ENCODE measurements at places on chromosomes 3 and 15.

DNA sequence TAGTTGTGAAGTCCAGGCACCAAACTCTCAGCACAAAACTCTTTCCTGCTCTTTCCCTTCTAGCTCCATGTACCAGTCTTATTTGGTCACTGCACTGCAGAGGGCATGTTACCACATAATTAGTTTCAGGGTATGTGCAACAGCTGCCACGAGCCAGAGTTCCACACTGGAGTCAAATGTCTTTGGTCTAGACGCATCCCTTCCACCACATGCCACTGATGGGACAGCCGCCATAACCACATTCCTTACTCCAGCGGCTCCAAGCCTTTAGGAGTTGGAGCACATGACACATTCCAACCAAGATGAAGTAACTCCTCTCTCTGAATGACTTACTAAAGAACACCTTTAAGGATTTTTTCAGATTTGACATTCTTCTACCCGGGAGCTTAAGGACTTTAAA, 153.4 kb downstream of the ERC2 start:
- no peak for DNase-seq

DNA sequence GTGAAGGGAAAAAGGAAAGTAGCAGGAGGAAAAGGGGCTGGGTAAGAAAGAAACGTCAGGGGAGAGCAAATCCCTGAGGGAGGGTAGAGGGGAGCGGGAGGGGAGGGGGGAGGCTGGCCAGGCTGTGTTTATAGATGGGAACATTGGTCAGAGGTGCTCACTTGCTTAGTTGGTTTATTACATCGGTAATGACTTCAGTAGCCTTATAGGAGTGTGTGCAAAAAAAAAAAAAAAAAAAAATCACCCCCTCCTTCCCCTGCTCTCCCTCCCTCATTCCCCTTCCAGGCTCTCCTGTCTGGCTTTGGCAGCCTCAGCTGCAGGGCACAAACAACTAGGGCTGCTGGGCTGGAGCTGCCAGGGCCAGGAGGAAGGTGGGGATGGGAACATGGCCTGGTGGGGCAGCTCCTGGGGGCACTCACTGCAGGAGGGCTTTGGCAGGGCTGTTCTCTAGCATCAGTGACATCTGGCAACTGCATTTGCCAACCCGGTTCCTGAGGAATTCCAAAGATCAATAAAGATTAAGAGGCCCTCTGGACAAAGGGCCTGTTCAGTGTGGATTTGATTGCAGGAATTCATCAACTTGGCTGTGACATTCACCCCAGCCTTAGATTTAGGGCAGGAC, 334.5 kb upstream of the FRG2C start:
- DNase-seq: no peak

GRCh38 chr3:187277129-187277462, 14.4 kb downstream of the MASP1 start:
- DNase-seq: no peak

- DNase-seq: no peak
Observed at GRCh38 chr15:89352476-89352875, 17.9 kb upstream of the POLG start.

- no peak for DNase-seq
Observed at GRCh38 chr3:50515565-50516439, 12.4 kb upstream of the CACNA2D2 start.

DNA sequence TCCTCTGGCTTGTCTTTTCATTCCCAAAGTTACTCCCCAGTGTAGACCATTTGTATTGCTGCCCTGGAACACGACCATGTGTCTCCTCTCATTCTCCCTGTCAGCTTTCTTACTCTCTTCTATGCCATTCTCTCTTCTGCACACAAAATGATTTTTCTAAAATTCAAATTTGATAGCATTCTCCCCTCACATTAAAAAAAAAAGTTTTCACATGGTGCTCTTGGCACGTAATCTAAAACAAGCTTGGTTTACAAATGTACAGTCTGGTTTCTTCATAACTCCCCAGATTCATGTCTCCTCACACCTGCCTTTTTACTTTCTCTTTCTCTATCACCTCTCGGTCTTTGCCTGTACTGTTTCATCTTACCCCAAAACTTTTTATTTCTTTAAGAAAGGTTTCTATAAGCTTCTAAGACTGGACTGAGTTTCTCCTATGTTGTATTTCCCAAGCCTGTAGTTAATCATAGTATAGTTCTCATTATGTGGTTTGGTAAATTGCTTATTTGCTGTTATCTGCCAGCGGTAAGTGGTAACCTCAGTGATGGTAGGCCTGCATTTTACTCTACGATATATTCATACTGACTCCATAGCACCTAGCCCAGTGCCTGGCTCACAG, 31.2 kb downstream of the BCHE start:
- DNase-seq: no peak

GRCh38 chr15:79031201-79031600, 59.4 kb downstream of the RASGRF1 start:
- no peak for DNase-seq

DNA sequence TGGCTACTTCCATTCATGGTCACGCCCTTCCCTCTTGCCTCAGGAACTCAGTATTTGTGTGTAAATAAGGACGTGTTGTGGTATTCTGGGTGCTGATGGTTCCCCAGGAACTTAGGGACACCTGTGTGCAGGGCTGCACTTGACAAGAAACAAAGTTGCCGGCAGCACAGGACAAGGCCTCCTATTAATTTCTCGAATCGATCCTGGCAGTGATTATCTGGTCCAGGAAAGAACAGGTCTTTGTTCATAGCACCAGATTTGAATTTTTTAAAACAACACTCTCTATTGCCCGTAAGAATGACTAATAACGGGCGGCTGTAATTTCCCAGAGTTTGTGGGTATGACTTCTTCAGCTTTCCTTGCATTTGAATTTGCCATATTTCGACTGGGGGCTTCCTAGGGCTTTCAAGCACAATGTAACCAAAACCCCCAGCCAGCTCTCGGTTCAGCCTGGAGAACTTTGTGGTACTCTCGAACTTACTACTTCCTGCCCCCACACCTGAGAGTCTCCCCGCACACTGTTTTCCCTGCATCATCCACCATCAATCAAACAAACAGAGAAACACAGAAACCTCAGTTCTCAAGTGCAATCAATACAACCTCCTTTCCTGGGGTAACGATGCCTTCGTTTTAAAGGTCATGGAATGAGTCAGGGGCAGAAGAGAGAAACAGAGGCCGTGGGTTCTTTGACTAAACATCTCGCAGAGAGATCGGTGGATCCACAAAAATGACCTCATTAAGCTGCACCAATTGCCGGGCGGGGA, 241.7 kb upstream of the ICE2 start:
- no peak for DNase-seq

DNA sequence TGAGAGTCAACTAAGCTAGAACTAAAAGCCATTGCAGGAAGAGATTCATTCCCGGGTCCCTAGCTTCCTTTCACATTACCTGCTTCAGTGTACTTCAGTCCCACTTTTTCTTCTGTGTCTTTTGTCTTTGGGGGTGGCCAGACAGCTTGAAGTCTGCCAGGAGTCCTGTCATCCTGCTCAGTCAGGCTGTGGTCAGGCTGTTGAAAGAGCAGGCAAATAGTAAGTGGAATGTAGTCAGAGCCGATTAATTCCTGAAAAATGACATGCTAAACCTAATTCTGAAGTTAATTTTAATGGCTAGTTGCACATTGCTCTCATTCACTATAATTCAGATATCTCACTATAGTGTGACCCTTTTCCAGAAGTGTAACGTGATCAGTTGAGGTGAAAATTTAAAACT, 129.6 kb downstream of the FMN1 start:
- DNase-seq: no peak

GRCh38 chr15:101267320-101268104, 9.8 kb downstream of the SELENOS start:
- DNase-seq: no peak

- no peak for DNase-seq
Observed at GRCh38 chr15:78680431-78681075, 39.5 kb upstream of the CHRNB4 start.

GRCh38 chr15:65773386-65774111, 18.5 kb downstream of the DENND4A start:
- no peak for DNase-seq

DNA sequence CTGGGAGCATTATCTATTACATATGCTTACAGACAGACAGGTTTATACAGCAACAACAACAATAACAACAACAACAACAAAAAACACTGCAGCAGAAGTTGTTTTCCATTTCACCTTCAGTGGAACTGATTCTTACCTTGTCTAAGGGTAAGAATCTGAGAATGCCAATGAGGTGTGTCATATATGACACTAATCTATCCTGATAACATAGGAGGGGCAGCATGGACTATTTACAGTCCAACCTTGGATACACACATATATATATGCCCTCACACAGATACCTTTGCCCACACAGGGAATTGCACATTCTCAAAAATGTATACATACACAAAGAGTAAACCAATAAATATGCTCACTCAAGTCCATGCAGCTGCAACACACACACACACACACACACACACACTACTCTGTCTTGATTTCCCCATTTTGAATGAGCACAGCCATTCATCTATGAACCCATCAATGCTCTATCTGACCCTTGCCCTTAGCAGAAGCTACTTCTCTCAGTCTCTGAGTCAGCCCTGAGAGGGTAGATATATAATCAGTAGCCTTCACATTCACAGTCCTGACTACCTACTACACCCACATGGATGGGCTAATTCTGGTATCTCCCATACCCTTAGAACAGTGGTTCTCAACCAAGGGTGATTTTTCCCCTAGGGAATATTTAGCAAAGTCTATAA, 9.7 kb upstream of the TRANK1 start:
- no peak for DNase-seq

DNA sequence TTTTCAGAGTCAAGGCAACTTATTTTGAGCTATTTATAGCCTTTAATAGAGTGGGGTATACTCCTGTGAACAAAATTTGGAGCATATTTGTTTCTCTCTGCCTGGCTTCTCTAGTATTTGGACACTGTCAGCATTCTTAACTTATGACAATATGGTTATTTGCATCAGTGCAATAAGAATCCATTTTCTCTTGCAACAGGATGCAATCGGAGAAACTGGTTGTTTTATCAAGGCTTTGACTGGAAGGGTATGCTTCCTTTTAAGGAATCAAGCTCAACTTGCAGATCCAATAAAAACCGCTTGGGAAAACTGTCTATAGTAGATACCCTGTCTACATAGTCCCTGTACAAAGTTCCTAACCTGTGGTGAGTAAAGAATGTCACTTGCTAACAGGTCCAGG, 106.7 kb downstream of the DPH6 start:
- DNase-seq: no peak

DNA sequence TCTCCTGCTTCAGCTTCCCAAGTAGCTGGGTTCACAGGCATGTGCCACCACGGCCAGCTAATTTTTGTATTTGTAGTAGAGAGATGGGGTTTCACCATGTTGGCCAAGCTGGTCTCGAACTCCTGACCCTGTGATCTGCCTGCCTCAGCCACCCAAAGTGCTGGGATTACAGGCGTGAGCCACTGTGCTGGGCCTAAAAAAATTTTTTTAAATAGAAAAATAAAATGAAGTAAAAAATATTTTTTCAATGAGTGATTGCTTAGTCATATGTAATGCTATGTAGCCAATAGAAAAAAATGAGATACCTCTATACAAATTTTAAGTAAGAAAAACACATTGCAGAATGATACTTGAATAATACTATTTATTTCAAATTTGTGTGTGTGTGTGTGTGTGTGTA, 27.9 kb upstream of the SLC30A4 start:
- no peak for DNase-seq

GRCh38 chr3:54985856-54986255, 58.0 kb upstream of the LRTM1 start:
- no peak for DNase-seq

DNA sequence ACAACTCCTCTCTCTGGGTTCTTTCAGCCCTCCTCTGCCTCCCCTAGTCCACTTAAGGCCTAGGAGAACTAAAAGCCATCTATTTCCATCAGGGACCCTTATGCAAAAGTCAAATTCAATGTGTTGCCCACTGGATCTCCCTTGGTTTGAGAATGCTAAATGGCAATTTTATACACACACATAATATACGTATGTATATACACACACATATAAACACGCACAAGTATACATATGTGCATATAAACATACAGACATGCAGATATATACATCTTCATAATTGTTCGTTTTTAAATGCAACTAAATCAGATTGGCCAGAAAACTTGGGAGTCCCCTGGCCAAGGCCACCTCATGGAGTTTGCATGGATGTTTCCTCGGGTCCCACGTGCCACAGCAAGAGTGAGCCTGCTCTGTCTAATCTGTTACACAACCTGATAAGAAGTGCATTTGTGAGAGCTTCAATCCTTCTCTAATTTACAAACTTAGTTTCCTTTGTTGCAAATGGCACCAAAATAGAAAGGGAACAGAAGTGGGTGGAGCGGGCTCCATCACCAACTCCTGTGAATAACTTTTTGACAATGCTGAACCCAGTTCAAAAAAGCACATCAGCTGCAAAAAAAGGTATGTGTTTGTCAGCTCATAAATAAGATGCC, 84.2 kb downstream of the FOXP1 start:
- DNase-seq: no peak
